ENCODE measurements at places on chromosomes 13 and 19.
A peak's percentile ranks its signal among the peaks of the same experiment; 100 is the strongest.

GRCh38 chr13:40385858-40386180, 280.6 kb downstream of the FOXO1 start:
- DNase-seq = no peak

GRCh38 chr13:75825161-75825560, 189.0 kb downstream of the LMO7 start:
- no peak for DNase-seq

DNA sequence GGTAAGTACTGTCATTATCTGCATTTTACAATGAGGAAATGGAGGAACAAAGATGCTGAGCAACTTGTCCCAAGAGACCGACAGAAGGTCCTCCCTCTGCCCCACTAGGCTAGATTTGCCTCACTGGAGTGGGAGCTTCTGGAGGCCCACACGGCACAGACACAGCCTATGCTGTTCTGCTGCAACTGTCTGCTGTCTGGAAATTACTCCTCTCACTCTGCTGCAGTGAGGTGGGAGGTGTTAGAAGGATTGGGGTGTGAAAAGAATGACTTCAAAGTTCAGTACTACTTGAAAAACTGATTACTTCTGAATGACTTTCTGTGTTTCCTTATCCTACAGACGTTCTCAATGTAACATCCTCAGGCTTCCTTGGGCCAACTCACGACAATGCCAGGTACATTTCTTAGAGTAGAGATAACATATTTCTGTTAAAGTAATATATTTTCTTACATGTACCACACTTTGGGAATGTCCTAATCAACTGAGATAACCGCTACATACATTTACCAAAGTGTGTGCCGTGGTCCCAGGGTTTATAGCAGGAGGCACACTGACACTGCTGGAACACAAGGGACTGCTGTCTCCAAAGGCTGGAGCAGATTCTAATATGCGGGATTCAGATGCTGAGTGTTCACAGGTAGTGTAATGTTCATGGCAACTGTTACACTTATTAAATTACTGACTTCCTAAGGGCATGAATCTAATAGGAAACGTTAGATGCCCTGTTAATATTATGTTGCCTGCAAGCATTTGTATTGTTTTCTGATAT, 53.5 kb upstream of the WASF3 start:
- DNase-seq = no peak

DNA sequence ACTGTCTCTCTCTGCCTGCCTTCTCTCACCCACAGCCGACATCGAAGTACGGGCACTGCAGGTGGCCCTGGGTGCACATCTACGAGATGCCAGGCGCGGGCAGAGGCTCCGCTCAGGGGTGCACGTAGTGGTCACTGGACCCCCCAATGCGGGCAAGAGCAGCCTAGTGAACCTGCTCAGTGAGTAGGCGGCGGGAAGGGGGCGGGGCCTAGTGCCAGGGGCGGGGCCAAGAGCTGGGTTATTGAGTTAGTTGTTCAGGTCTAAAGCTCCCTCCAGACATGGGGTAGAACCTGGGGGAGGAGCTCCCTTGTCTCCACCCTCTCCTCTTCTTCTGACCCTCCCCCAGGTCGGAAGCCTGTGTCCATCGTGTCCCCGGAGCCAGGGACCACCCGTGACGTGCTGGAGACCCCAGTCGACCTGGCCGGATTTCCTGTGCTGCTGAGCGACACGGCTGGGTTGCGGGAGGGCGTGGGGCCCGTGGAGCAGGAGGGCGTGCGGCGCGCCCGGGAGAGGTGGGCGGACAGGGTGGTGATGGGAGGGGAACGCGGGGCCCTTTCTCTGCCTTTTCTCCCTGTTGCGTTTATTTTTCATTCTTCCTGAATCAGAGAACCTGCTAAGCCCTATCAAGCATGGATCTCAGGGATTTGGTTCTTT, 1.9 kb downstream of the GTPBP3 start:
- DNase-seq = no peak

DNA sequence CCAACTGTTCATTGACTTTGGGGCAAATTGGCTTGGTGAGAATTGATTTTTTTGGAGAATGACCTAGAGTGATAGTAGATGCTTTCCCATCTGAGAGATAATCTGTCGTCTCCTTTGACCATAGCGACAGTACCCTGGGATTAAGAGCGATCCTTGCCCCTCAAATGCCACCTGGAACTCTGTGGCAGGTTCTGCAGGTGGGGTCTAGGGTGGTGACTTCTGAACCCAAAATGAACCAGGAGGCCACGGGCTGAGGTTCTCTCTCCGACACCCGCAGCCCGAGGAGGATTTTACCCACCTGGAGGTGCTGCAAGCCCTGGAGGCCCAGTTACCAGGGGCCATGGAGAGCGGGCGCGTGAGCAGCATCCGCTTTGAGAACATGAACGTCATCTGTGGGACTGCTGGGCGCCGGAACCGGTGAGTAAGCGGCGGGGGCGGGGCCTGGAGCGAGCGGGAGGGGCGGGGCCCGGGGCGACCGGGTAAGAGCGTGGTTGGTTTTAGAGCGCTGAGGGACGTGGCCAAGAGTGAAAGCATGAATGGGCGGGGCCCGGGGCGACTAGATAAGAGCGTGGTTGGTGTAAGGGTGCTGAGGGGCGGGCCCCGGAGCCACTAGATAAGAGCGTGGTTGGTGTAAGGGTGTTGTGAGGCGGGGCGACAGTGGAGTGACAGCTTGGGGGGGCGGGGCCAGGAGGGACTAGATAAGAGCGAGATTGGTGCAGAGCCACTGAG, 8.6 kb downstream of the C19orf81 start:
- DNase-seq = peak; percentile 54

GRCh38 chr19:12611361-12611699, 610 bp downstream of the ZNF791 start:
- DNase-seq = peak; percentile 84

GRCh38 chr13:30457306-30457891, 8.3 kb downstream of the HMGB1 start:
- DNase-seq = no peak

- no peak for DNase-seq
These were observed 532.7 kb upstream of the SPRY2 start for GRCh38 chr13:80873589-80873988.

- DNase-seq = no peak
These were observed 187.6 kb upstream of the ARGLU1 start for GRCh38 chr13:106755542-106755941.

- DNase-seq = peak; percentile 77
These were observed 3.7 kb upstream of the PDE4A start for GRCh38 chr19:10416380-10417257.

DNA sequence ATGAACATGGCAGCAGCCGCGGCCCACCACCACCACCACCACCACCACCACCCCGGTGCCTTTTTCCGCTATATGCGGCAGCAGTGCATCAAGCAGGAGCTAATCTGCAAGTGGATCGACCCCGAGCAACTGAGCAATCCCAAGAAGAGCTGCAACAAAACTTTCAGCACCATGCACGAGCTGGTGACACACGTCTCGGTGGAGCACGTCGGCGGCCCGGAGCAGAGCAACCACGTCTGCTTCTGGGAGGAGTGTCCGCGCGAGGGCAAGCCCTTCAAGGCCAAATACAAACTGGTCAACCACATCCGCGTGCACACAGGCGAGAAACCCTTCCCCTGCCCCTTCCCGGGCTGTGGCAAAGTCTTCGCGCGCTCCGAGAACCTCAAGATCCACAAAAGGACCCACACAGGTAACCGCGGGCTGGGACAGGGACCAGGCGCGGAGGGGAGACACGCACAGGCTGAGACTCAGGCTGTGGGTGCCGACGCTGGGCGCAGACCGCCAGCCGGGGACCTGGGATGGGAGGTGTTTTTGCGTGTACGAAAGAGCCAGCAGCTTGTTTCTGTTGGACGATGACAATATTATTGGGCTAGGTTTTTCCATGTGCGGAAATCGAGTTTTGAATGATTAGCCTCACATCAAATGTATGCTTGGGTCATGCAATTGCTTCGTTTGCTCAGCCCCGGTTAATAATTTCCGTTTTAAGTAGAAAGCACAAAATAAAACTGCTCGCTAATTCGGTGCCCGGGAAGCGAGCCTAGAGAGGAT, 1.3 kb downstream of the ZIC2 start:
- DNase-seq = no peak

DNA sequence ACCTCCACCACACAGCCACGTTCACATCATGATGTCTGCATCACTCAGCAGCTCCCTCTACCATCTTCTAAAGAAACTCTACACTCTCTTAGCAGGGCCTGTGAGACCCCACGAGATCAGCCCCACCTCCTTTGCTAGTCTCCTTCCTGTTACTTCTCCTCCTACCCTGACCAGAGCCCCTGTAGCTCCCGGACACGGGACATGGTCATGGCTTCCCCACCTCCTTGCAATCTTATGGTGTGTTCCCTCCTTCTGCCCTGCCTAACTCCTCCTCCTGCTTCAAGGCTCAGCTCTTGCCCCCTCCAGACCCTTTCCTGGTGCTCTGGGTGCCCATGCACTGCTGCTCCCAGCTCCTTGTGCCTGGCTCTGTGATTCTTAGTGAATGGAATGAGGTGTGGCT, 8.1 kb upstream of the MRPS31 start:
- no peak for DNase-seq

GRCh38 chr19:49549045-49549444, 21.2 kb downstream of the RCN3 start:
- DNase-seq = no peak

- DNase-seq = no peak
These were observed 5.3 kb upstream of the TCF3 start for GRCh38 chr19:1657746-1658145.

- DNase-seq = no peak
These were observed 431.2 kb downstream of the FOXO1 start for GRCh38 chr13:40235160-40235796.

- no peak for DNase-seq
These were observed 83.3 kb upstream of the PCDH8 start for GRCh38 chr13:52931539-52932431.

DNA sequence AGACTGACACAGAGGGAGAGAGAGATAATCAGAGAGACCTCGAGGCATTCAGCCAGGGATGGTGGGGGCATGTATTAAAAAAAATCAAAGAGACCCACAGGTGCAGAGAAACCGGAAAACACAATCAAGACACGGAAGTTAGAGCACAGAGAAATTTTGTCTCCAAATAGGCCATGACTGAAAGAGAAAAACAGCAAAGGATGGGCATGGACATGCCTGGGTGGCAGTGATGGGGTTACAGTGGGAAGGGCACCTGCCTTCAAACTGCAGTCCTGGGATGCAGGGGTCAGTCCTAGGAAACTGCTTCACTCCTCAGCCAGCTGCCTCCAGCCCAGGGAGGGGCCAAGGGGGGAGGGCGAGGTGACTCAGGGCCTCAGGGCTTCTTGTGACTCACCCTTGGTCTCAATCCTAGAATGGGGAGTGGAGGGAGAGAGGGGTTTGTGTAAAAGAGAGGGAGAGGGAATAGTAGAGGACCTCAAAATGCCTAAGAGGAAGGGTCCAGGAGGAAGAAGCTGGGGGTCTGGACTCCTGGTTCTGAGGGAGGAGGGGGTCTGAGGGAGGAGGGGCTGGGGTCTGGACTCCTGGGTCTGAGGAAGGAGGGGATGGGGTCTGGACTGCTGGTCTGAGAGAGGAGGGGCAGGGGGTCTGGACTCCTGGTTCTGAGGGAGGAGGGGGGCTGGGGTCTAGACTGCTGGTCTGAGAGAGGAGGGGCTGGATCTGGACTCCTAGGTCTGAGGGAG, 3.6 kb upstream of the KCNN4 start:
- DNase-seq = no peak

- peak; percentile 69 for DNase-seq
These were observed 73.1 kb downstream of the KCTD12 start for GRCh38 chr13:76813000-76813691.

DNA sequence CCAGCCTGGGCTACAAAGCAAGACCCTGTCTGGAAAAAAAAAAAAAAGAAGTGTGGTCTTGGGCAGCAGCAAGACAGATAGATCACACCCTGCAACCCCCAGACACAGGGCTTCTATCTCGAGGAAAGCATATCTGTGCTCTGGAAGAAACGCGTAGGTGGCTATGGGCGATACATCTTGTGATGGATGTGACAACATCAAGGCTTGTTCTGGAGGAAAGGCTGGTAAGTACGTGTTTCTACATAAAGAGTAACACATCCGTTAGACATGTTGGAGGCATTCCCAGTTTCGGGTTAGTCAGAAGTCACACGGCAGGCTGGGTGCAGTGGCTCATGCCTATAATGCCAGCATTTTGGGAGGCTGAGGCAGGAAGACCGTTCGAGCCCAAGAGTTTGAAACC, 6.6 kb upstream of the DHDH start:
- DNase-seq = no peak

- no peak for DNase-seq
These were observed 815.6 kb downstream of the EFNB2 start for GRCh38 chr13:105719859-105720258.

DNA sequence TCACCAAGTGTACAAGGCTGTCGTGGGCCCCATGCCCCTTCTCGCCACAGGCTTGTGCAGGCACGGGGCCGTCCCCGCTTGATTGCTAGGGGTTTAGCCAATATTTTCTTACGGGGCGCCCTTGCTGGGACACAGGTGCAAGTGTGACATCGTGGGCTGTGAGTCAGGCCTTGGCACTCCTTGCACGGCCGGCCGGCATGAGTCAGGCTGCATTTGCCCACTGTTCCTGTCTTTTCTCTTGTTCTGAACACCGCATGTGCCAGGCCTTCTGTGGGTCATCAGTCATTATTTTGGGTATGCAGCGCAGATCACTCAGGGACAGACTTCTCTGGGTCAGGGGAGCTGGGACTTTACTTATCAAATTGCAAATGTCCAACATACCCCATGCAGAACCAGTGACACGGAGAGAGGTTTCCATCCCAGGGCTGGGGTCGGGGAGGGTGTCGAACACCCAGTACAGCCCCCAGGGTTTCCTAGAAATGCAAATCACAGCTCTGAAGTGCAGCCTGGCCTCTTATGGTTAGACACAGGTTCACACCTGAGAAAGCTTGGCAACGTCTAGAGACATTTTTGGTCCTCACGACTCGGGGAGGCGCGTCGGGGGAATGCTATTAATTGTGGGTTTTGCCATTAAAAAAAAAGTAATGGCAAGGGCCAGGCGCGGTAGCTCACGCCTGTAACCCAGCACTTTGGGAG, 22.5 kb upstream of the KLF2 start:
- DNase-seq = no peak
